Activated naive CD4-positive, alpha-beta T cell treated with anti-CD3 and anti-CD28 coated beads, Interleukin-2, amount 50 U/mL, for 16 hours (primary cell): ENCODE measurements at places on chromosomes 7 and 10.

DNA sequence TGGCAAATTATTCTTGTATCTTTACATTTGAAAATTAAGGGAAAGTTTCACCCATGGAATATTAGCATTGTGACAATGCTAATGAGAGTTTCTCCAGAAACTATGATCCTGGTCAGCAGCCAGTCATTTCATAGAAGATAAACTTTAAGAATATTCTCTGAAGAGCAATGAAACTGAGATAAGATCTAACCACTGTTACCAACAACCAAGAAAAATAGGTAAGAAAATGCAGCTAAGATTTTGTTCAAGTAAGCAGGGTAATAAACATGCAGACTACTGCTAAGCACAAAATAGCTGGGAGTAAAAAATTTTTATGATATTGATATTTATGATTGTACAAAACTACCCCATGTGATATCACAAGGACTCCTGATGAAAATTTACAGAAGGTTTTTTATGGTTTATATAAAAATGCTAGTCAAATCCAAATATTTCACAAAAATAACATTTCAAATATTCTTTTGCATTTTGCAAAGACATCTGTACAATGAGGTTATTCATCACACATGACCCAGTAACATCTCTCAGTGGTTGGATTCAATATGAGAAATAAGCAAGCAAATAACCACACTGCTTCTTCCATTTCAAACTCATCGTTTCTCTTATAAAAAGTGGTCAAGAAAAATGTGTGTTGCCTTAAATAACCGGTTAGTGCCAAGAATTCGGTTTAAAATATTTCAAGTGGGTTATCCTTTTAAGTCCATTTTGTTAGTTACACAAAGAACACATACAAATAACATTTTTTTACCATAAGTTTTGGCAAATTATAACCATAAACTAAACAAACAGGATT lies 251.6 kb downstream of the DIP2C start:
- no peak for DNase-seq

DNA sequence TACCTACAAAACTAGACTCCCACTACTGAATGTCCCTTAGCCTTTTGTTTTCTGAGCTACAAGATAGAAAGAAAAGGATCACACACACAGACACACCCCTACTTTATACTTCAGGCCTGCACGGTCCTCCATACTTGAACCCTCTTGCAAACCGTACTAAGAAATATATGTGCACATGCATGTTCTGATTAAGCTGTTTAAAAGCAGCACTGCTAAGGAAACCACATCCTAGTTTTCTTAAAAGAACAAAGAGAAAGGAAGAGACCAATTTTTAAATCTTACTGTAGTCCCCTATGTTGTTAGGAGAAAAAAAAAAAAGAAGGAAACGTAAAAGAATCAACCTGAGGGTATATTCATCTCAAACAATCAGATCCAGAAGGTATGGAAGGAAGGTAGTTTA lies 501.2 kb downstream of the PARD3 start:
- no peak for DNase-seq

GRCh38 chr10:75648351-75648750 lies 216.9 kb downstream of the LRMDA start:
- no peak for DNase-seq

GRCh38 chr10:103612462-103613365 lies 119.2 kb downstream of the NEURL1 start:
- DNase-seq = no peak

GRCh38 chr7:127478461-127478860 lies 86.0 kb upstream of the ZNF800 start:
- DNase-seq = no peak

DNA sequence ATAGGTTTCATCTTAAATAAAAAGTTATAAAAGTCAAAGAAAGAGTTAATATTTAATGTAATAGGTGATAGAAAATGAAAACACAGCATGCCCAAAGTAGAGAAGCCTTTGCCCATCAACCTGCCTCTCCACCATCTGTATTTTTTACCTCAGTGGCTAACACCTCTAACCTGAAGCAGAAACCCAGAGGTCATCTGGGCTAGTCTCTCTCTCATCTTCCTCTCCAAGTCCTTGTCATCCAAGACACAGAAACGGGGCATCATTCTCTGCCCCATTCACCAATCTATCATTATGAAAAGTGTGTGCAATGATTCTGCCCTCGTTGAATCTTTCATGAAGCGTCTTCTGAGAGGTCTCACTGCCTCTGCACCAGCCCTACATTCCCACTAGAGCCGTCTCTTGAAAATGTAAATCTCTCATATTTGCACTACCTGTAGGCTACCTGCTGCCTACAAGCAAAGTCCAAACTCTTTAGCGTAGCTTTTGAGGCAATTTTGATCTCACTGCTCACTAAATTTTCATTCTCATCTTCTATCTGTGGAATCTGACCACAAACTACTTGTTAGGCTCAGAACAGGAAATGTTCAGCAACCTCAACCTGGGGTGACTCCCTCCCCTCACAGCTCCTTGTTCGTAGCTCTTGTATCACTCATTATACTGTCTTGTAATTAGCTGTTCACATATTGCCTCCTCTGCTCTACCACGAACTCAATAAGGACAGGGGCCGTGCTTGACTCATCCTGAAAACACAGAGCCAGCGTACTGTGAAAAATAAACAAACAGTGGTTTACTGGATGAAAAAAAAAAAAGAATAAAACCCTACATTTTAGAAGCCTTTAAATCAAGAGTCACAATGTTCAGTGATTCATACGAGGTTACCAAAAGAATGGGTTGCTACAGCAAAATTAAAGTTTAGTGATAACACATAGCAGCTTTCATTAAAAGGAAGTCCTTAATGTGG lies 83.1 kb downstream of the CTNNA3 start:
- peak; percentile 34 for DNase-seq

- DNase-seq = no peak
Measured at GRCh38 chr10:130022086-130022485, 58.0 kb upstream of the EBF3 start.

DNA sequence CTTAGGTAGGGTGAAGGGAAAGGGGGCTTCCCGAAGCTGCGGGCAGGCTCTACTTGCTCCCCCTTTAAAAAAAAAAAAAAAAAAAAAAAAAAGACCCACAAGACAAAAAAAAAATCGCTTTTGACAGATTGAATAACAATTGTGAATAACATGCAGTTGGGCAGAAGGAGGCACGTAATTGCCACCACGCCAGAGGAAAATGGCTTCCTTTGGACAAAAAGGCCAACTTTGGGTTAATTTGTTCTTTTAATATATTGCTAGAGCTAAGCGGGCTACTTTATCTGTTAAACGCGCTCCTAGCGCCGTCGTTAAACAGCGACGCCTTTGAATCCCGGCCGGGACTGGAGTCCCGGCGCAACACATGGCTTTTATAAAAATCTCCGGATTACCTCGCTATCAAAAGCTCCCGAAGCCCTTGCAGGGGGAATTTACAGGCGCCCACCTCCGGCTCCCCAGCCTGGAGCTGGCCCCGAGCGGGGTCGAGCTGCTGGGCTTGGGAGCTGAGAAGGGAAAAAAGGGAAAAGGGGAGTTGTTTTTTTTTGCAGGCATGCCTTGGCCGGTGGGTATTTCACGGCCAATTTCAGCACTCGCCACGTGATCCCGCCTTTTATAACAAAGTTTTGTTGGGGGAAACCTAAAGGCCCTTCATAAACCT lies 1.2 kb downstream of the HOXA11 start:
- DNase-seq = peak; percentile 9

DNA sequence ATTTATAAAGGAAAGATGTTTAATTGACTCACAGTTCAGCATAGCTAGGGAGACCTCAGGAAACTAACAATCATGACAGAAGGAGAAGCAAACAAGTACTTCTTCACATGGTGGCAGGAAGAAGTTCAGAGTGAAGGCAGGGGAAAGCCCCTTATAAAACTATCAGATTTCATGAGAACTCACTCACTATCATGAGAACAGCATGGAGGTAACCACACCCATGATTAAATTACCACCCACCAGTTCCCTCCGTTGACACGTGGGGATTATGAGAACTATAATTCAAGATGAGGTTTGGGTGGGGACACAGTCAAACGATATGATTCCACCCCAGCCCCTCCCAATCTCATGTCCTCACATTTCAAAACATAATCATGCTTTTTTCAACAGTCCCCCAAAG lies 124.2 kb upstream of the PCGF5 start:
- no peak for DNase-seq

DNA sequence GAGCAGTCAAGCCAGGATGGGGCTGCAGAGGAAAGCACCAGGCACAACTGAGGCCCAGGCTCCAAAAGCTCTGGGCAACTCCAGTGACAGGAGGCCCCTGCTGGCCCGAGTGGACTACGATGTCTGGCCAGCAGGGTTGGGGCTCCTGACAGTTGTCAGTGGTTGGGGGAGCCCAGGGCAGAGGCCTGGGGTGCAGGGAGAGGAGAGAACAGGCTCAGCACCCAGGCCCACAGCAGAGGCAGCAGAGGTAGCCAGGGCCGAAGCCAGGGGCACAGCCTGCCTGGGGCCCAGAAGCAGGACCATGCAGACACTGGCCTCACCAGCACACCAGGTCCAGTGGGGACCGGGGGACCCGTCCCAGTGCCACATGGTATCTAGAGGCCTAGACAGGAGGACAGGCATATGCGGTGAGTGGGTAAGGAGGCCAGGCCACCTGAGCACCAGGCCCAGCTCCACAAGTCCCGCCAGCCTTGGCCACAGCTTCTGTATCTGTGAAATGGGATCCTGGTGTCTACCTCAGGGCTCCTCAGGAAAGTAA lies 46.0 kb upstream of the LRRC18 start:
- DNase-seq = no peak

GRCh38 chr10:127535802-127536515 lies 13.2 kb upstream of the NPS start:
- DNase-seq = no peak

GRCh38 chr7:50552921-50553320 lies 12.3 kb downstream of the DDC start:
- DNase-seq = no peak
